M059J (cell line): ENCODE measurements at places on chromosomes 7 and 10. TPM values are rescaled to one million over a fixed set of nuclear protein-coding genes. Genes with fewer than 3 reads are reported as not detected.

DNA sequence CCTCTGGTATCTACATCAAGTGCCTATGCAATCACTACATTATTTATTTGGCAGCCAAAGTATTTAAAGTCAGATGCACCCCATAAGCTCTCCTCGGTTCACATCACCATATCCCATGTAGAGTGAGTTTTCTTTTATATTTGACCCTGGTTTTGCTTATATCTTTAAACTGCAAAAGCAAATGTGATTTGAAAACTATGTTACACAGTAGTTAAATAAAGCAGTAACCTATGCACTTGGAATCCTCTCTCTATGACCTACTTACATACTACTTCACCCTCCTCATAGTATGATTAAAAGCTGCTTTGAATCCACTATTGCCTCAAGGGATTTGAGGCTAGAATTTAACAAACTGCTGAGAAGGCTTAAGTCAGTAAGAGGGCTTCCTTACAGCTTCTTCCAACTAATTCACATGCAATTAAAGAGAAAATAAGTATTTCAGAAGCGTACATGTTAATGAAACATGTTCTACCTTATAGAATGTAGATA, 2.2 kb upstream of the CELF2 start:
- no peak for DNase-seq

GRCh38 chr10:109894516-109894915, 28.8 kb downstream of the XPNPEP1 start:
- DNase-seq, result peak; percentile 30

The NKX1-2 gene
- 0.02 and 0.30 TPM in 2 replicates for total RNA-seq

The ANKRD30A gene
- not detected in 2 replicates for total RNA-seq

The DGKI gene
- total RNA-seq, result 0.12 and 1.1 TPM in 2 replicates
